Activated CD4-positive, CD25-positive, alpha-beta regulatory T cell (primary cell): ENCODE measurements at places on chromosomes 1 and 21.

DNA sequence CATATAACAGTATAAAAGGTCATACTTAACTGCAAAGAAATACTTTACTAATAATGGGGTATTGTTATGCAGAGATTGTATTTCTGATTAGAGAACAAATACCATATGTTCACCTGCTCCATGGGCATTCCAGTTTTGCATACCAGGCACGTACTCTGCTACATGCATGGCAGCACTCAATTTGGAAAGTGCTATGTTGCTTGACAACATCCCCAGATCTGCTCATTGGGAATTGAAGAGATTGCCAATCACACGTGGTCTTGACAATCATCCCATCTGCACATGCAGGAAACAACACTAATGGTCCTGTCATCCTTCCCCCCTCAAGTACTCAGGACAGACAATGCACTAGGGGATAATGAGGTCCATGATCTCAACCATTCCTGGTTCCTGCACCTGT is 63.4 kb upstream of the PDE4B start:
- DNase-seq = no peak

- DNase-seq = no peak
Observed at GRCh38 chr1:5757187-5757805, 234.9 kb downstream of the NPHP4 start.

GRCh38 chr1:201019321-201019977 is 4.1 kb downstream of the KIF21B start:
- DNase-seq = peak; percentile 64

- DNase-seq = no peak
Observed at GRCh38 chr1:238681021-238681420, 705.3 kb upstream of the CHRM3 start.

DNA sequence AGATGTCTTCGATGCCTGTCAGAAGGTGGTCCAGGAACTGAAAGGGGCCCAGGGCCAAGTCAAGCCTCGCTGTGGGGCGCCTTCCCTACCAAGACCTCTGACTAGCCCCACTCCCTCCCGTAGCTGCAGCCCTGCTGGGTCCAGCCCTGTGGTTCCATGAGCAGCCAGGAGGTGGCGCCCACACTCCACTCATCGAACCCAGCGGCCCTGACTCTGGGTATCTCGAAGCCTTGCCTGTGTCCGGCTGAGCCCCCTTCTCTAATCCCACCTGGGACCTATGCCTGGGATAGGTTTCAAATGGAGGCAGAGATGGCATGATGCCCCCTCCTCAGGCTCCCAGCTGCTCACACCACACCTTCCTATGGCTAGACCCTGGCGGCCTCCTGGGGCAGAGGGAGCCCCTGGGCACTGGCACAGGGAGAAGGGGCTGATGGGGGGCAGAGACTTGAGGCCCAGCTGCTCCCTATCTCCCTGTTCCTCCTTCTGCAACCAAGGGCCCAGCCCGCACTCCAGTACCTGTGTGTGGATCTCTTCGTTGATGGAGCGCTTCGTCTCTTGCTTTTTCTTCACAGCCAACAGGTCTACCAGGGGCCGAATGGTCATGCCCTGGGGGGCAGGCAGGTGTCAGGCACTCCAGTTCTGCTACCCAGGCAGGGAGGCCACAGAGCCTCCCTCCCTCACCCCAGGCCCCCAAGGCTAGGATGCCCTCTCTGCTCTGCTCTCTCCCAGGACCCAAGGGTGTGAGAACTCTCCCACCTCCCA is 52.0 kb downstream of the SLC9A1 start:
- peak; percentile 61 for DNase-seq

DNA sequence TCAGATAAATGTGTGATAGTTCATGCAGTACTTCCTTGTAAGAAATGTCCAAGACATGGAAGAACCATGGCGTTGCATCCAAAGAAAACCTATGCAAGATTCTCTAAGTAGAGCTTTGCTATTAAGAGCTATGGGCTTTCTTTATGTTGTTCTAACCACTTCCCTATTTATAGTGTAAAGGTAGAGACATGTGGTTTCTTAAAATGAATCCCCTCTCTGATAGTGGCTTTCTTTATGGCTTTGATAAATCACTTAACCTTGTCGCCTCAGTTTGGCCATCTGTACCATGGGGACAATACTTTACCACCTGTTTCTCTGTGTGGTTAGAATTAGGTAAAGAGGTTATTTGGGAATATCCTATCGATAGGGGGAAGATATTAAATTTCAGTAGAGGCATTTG is 305.5 kb downstream of the NFIA start:
- no peak for DNase-seq

GRCh38 chr1:41888756-41889155 is 30.0 kb downstream of the HIVEP3 start:
- no peak for DNase-seq

DNA sequence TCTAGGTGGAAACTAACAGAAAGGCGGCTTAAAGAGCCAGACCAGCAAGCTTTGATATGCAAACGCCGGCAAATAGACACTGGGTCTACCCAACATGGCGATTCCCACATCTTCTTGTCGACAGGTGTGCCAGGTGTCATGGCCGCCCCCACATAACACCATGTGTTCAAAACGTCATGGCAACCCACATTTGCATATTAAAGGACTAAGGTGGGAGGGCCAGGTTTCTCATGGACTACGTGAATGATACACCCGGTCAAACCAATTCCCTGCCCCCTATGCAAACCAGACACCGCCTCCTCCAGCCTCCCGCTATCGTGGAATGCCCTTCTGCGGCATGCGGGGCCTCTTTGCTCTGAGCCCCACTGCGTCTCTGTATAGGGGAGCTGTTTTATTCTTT is 41.3 kb downstream of the ICOSLG start:
- no peak for DNase-seq

- no peak for DNase-seq
Observed at GRCh38 chr1:4002741-4003140, 102.7 kb upstream of the C1orf174 start.

DNA sequence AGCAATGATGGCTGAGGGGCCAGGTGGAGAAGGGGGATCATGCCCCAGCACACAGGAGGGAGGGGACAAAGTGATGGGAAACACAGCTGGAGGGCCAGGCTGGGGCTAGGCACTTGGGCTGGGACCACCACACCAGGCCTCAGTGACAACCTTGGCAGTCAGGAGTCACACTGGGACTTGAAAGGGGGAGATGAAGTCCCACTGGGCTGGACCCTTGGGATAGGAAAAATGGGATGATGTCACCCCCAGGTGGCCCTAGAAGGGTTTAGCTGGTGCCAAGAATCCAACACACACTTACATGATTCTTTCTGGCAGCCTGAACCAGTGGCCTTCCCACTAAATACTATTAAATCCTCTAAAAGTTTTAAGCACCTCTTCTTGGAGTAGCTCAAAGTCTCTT is 17.1 kb downstream of the ZBTB17 start:
- no peak for DNase-seq

DNA sequence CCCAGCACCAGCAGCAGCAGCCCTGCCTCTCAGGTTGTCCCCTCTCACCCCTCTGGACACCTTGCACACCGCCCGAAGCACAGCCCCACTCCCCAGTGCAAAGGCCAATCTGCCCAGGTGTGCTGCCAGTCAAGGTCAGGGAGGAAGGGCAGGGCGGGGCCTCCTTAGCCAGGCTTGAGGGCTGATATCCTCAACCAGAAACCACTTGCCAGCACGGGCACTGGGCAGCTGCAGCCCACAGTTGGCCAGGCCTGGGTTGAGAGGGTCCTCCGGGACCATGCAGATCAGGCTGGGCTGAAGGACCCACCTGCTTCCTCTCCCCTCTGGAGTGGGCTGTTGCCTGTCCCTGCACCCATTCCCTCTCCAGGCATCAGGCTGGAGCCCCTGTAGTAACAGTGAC is 588.3 kb downstream of the NPHP4 start:
- no peak for DNase-seq

DNA sequence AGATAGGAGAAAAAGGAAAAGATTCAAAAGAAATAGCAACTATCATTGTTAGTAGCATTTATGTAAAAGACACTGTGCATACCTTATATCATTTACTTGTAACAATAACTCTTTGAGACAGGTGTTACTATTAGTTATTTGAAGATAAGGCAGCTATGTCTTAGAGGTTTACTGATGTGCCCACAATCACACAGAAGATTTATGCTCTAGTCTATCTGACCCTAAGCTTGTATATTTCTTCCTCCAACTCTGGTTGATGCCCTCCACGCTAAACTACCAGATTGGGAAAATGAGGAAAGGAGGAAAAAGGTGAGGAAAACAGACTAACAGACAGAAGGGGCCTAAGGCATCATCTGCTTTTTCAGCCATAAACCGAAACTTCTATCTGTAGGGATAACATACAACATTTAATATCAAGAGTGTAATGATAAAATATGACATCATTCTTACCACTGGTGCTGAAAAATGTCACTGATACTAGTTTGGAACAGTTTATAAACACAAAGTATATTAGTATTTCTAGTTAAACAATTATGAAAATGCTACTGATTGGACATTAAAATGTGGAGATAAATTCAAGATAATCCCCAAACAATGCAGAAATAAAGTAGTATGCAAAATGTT is 5.1 kb downstream of the COLGALT2 start:
- DNase-seq = no peak

DNA sequence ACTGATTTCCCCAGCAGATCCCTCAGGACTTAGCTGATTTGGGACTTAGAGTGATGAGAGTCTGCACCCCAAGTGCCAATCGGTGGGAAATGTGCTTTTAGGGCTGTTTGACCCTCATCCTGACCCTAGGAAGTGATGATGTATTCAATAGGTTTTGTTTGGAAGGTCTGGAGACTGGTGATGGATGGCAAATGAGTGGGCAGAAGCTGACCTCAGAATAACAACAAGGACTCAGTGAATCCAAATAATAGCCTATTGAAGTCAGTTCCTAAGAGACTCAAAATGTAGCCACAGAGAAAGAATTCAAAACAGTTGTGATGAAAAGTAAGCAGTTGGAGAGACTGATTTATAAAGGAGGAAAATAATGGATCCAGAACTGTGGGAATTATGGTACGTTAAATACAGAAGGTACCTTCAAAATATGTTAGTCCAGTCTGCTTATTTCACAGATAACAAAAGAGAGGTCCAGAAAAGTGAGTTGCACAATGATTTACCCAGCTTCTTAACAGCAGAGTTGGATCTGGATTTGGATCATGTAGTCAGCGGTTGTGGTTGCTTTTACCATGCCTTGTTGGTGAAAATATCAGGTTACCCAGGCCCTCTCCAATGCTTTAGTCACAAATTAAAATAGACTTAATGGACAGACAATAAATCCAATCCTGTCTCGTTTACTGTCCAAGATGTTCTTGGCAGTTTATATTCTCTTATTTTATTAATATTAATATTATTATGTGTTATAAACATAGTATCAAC is 123.0 kb upstream of the PTBP2 start:
- no peak for DNase-seq

DNA sequence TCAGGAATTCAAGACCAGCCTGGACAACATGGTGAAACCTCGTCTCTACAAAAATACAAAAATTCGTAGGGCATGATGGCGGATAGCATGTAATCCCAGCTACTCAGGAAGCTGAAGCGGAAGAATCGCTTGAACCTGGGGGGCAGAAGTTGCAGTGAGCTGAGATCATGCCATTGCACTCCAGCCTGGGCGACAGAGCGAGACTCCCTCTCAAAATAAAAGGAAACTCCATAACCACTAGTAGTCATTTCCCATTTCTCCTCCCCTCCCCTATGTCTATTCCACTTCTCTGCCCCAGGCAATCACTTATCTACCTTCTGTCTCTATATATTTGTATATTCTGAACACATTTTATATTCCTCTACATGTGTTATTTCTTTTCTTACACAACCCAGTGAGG is 4.0 kb upstream of the CEP350 start:
- DNase-seq = no peak

DNA sequence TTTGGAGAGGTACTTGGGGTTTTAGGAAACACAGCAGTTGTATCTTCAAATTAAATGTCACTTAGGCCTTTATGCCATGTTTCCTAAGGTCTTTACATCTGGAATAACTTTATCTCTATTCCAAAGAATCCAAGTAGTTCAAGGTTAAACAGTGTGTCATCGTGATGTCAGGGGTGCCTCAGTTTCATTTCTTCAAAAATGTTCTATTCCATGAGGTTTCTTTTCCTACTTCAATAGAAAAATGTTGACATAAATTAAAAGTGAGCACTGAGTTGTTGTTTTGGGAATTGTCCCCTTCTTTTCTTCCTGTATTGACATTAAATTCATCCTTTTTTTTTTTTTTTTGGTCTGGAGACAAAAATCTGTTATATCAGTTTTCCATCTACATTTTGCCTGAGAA is 160.6 kb upstream of the C21orf91 start:
- DNase-seq = no peak

DNA sequence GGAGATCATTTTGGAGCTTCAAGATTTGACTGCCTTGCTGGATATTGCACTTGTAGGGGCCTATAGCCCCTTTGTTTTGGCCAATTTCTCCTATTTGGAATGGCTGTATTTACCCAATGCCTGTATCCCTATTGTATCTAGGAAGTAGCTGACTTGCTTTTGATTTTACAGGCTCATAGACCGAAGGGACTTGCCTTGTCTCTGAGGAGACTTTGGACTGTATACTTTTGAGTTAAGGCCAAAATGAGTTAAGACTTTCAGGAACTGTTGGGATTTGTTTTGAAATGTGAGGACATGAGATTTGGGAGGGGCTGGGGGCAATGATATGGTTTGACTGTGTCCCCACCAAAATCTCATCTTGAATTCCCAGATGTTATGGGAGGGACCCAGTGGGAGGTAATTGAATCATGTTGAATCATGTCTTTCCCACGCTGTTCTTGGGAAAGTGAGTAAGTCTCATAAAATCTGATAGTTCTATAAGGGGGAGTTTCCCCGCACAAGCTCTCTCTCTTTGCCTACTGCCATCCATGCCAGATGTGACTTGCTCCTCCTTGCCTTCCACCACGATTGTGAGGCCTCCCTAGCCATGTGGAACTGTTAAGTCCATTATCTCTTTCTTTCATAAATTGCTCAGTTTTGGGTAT is 276.1 kb downstream of the LMX1A start:
- DNase-seq = no peak

GRCh38 chr1:17165823-17166222 is 39.1 kb upstream of the PADI1 start:
- no peak for DNase-seq

DNA sequence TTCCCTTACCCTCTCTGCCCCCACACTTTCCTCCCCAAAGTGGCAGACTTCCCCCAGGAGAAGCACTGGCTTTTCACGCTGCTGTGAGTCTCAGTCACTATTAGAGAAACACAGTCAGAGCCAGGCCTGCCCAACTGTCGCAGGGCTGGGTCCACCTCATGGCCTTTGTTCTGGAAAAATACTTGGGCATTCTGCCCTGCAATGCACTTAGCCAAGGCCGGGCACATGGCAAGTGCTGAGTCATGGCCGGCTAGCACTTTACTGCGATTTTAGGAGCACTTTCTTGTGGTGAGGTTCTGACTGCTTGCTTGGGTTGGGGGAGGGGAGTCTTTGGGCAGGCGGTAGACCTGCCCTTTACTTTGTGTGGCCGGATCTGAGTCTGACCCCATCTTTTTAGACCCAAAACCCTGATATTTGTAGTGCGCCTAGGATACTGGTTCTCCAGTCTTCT is 7.7 kb downstream of the EPHX1 start:
- DNase-seq = no peak

DNA sequence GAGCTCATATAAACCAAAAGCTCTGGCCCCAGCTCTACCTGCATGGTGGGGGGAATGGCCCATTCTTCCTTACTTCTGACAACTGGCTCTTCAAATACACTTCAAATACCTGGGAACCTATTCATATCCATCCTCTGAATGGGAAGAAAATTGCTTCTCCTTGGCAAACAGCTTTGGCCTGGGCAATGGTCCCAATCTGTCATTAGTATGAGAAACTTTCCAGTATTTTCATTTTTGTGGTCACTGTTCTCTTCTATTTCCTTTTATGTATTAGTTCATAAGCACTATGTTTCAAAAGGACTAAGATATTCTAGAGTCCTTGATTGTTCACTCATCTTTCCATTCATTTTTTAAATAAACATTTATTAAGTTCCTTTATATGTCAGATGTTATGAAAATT is 5.2 kb upstream of the HSD3B2 start:
- no peak for DNase-seq
